ENCODE measurements at places on chromosomes 1 and 21.

DNA sequence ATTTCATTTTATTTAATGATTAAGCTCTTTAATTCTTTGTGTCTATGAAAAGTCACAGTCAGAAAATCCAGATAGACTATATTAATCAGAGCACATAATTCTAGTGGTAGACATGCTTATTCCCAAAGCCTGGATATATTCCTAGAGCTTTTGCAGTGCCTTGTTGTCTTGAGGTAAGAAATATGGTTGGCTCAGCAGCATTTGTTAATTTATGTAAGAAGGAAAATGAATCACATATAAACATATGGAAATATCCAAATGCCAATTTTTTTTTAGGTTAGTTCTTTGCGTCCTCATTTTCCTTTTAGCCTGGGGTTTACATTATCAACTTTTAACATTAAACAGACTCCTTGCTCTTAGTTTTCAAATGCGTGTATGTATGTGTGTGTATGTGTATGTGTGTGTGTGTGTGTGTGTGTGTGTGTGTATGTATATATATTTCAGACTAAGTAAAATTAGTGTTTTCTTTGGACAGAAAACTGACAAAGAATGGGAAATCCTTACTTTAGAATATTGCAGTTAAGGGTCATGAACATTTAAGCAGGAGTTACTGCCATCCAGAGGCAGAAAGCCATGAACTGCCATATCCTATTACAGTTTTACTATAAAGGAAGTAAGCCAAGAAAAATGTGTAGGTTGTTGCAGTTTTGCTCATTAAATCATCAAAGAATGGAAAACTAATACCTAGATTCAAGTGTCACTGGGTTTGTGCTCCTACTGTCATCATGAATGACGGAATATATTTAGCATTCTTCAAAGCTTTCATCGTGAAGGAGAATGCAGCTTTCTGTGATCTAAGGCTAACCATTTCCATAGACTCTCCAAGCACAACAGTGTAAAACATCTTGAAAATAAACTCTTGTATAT, 477.1 kb upstream of the NR5A2 start:
- DNase-seq = no peak

GRCh38 chr1:153178922-153179321, 24.3 kb upstream of the LELP1 start:
- no peak for DNase-seq

GRCh38 chr1:107698161-107698560, 266.8 kb downstream of the VAV3 start:
- no peak for DNase-seq

GRCh38 chr1:157732755-157733154, 32.2 kb upstream of the FCRL3 start:
- no peak for DNase-seq

DNA sequence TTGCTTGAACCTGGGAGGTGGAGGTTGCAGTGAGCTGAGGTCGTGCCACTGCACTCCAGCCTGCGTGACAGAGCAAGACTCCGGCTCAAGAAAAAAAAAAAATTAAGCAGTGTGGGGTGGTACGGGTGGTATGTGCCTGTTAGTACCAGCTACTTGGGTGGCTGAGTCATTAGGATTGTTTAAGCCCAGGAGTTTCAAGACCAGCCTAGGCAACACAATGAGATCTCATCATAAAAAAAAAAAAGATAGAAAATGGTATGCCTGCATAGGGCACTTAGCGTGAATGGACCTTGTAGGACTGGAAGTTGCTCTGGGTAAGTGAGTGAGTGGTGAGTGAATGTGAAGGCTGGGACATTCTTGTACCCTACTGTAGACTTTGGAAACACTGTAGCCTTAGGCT, 37.0 kb downstream of the TBCE start:
- no peak for DNase-seq

GRCh38 chr1:183514235-183514634, 41.9 kb downstream of the SMG7 start:
- no peak for DNase-seq

DNA sequence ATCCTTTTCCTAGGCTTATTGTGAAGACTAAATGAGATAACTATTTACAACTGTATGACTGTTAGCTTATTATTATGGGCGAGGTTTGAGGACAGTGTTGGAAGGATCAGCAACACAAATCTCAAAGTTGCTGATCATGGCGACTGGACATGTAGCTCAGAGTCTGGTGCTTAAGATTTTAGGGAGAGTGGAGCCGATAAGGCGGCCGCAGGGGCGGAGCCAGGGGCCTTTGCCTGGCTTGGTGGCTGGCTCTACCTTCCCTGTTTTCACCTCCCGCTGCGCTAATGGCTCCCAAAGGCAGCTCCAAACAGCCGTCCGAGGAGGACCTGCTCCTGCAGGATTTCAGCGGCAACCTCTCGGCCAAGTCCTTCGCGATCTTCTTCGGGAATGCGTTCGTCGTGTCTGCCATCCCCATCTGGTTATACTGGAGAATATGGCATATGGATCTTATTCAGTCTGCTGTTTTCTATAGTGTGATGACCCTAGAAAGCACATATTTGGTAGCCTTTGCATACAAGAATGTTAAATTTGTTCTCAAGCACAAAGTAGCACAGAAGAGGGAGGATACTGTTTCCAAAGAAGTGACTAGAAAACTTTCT, 45.5 kb downstream of the GIPC2 start:
- DNase-seq = no peak

DNA sequence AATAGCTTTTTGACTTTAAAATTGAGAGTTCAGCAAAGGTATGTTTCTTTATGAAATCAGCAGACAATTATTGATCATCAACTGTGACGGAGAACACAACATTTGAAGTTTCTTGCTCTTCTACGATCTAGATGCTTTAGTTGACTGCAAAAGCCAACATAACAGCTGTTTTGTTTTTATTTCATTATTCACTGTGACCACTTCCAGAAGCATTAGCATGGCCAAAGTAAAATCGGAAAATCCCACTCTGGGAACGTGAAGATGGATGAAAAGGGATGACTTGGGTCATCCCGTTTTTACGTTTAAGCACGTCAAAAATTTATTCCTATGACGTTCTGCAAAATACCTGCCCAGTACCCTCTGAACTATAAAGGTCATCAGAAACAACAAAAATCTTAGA, 833.0 kb upstream of the ADAMTS5 start:
- DNase-seq = no peak

- no peak for DNase-seq
These were observed 15.3 kb downstream of the NPHP4 start for GRCh38 chr1:5976726-5977493.

- peak; percentile 19 for DNase-seq
These were observed 272.0 kb downstream of the FOXD2 start for GRCh38 chr1:47709872-47710231.

- DNase-seq = no peak
These were observed 27.9 kb downstream of the DIP2A start for GRCh38 chr21:46486481-46487126.

- no peak for DNase-seq
These were observed 3.6 kb downstream of the CTBS start for GRCh38 chr1:84570436-84571149.

GRCh38 chr1:94067196-94067595, 53.8 kb downstream of the ABCA4 start:
- no peak for DNase-seq

- no peak for DNase-seq
These were observed 361.8 kb upstream of the VAMP3 start for GRCh38 chr1:7409278-7409677.

GRCh38 chr1:117188816-117189437, 21.8 kb downstream of the VTCN1 start:
- no peak for DNase-seq

DNA sequence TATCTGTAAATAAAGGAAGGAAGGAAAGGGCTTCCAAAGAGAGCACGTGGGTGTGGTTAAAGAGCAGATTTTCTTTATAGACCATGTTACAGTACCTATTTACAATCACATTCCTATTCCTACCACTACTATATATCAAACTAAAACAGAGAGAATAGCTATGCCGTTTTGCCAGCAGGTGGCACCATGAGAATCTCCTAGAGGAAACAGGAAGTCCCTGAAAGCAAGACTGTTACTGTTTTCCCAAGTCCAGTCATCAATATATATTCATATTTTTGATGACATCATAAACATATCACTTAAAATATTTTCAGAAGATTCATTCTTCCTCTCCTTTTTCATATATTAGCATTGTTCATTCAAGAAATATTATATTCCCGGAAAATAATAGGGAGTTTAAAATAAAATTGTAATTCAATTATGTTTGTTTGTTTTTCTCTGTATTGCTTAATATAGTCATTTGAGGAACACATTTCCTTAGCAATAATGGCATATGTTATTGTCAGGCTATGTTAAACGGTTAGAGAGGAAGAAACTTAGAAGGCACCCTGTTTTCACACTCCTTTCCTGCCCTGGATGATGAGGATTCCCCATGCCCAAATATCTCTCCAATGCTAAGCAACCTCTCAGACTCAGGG, 6.6 kb downstream of the CCDC190 start:
- peak; percentile 3 for DNase-seq

GRCh38 chr1:22754106-22754768, 43.6 kb downstream of the EPHB2 start:
- no peak for DNase-seq

- no peak for DNase-seq
These were observed 40.5 kb upstream of the FHAD1 start for GRCh38 chr1:15206418-15207030.

GRCh38 chr1:224092601-224093000, 21.3 kb upstream of the FBXO28 start:
- DNase-seq = no peak

- DNase-seq = no peak
These were observed 719.0 kb downstream of the RWDD3 start for GRCh38 chr1:95953015-95953414.

DNA sequence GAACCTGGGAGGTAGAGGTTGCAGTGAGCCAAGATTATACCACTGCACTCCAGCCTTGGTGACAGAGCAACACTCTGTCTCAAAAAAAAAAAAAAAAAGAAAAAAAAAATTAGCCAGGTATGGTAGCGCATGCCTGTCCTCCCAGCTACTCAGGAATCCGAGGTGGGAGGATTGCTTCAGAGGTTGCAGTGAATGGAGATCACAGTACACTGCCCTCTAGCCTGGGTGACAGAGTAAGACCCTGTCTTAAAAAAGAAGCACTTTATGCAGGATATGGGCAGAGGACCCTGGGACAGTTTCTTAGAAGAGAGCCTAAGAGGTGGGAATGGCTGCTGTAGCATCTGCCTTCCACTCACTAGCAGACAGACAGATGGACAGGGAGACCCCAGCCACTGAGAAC, 23.0 kb downstream of the IQGAP3 start:
- DNase-seq = no peak

Measured in C1 segment of cervical spinal cord (tissue), 14 donors.